Posterior vena cava (tissue), 2 donors: ENCODE measurements at places on chromosomes 5 and 9.

- DNase-seq: no peak
Measured at GRCh38 chr9:75483636-75484035, 395.3 kb downstream of the OSTF1 start.

DNA sequence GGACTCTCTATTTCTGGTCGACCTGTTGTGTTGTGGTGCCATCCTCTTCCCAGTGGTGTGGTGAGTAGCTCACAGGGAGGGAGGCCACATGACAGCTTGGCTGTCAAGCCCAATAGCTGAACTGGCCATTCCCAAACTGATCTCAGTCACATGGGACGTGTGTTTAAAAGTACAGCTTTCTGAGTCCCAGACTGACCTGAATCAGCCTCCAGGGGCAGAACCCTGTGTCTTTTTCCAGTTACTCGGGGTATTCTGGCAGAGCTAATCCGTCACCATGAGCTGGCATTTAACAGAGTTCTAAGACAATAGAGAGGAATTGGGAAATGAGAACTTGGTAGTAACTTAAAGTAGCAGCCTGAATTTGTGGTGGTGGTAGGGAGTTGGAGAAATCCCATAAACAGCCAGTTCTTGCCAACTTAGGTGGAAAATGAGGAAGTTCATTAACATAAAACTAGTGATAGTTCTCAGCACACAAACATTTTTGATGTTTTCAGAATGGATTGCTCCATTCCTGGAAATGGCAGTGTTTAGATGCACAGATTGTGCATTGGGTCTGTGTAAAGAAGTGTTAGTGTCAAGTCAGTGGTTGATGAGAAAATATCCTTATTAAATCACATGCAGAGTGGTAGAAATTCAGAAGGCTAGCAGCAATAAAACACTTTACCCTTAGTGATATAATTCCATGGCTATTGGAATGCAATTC lies 50.9 kb downstream of the GPR107 start:
- no peak for DNase-seq

GRCh38 chr9:38435521-38435920 lies 11.3 kb upstream of the IGFBPL1 start:
- no peak for DNase-seq

GRCh38 chr5:161660806-161661205 lies 24.7 kb upstream of the GABRA6 start:
- DNase-seq: peak; percentile 73

DNA sequence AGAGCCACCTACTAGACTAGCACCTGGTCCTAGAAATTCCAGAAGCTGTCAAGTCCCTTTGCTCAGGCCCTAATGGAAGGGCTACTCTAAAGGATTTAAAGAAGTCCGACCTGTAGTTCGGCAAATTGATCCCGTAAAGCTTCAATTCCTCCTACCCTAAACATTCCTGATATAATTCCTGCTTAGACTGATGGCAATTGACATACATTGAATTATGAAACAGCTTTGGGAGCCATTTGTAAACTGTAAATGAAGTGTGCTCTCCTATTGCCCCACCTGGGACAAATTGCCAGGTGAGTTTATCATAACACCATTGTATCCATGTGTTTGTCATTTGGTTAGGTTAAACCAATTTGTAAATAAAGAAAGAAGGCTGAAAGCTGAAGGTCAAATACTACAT lies 104.4 kb downstream of the EGFLAM start:
- DNase-seq: no peak

GRCh38 chr9:94277885-94278536 lies 18.9 kb downstream of the ZNF169 start:
- DNase-seq: no peak

GRCh38 chr9:126366366-126367011 lies 39.9 kb downstream of the MVB12B start:
- DNase-seq: no peak

DNA sequence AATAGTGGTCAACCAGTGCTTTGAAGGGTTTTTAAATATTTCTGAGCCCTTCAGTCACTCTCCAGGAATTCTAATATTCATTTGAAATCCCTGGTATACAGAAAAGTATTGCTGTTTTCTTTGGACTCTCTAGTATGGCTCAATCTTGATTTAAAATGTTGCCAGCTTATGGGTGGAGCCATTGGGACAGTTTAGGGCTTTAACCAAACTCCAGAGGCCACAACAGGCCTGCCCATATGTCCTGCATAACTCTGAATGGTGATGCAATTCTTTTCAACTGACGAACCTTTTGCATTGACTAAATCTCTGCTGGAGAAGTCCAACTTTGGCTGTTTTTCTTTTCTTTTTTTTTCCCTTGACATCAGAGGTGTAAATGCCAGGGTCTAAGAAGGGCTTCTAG lies 10.3 kb upstream of the ANKHD1 start:
- no peak for DNase-seq

GRCh38 chr5:14486486-14486885 lies 95.1 kb upstream of the OTULINL start:
- no peak for DNase-seq

GRCh38 chr5:81703840-81704239 lies 47.1 kb downstream of the SSBP2 start:
- no peak for DNase-seq

DNA sequence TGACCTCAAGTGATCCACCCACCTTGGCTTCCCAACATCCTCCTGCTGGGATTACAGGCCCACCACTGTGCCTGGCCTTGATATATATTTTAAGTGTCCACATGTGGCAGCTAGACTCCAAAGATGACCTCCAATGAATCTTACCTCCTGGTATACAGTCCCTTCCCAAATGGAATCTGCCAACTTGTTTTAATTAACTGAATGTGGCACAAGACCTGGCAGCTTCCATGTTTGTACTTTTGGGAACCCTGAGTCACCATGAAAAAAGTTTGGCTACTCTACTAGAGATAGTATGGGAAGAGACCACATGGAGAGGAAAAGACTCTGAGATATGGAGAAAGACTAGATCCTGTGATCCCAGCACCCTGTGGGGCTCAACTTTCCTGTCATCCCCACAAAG lies 42.5 kb downstream of the CCL28 start:
- DNase-seq: no peak

GRCh38 chr5:137071931-137072330 lies 427.2 kb downstream of the SPOCK1 start:
- DNase-seq: no peak

GRCh38 chr9:116516456-116516855 lies 170.6 kb upstream of the TRIM32 start:
- DNase-seq: no peak

- no peak for DNase-seq
Measured at GRCh38 chr9:357560-357959, 142.9 kb downstream of the DOCK8 start.

GRCh38 chr9:38622288-38622674 lies 1.9 kb upstream of the ANKRD18A start:
- DNase-seq: peak; percentile 80

GRCh38 chr9:133665096-133665495 lies 28.9 kb downstream of the DBH start:
- DNase-seq: no peak

DNA sequence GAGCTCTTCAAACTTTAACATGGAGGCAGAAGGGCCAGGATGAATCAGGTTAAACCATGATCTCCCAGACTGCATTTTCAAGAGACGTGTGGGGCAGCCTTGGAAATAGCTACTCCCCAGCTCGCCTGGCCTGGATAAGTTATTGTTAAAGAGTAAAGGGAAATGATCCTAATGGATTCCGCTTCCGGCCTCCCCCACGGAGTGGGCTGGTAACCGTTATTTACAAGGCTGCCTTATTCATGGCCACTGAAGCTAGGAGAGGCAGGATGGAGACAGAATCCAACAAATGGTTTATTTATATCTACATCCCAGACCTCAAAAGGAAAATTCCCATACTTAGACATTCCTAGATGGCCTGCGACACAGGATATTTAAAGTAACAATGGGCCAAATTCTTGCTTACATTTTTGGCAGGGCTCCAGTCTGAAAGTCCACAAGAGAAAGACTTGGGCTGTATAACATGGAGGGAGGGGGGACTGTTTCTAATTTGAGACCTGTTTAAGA lies 27.9 kb downstream of the SPRY4 start:
- no peak for DNase-seq

GRCh38 chr9:129878291-129878690 lies 43.0 kb downstream of the USP20 start:
- no peak for DNase-seq

DNA sequence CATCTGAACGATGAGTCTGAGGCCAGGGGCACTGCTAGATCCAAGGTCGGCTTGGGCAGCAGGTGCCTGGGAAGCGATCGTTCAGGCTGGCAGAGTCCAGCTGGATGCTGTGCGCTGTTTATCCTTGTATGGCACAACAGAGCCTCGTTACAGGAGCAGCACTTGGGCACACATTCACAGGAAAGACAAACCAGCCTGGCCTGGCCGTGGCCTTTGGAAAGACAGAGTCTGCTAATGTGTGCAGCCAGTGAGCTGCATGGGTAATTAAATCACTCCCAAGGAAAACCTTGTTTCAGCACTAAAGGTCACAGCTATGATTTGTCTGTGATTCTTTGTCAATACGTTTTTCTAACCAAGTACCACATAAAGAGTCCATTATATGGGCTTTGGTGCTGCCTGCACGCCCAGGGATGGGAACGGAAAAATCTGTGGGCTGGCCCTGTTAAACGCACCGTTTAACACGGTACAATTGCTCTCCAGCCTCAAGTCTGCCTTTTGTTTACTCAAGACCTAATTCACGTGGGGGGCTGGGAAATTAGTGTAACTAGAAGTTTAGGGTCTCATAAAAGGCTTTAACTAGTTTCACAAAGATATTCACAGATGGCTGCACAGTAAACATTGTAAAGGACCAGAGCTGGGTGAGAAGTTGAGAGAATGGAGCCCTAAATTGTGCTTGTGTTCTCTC lies 509.3 kb downstream of the KDM4C start:
- no peak for DNase-seq

- no peak for DNase-seq
Measured at GRCh38 chr9:114968671-114969070, 38.3 kb upstream of the TNFSF8 start.

GRCh38 chr5:113447498-113448050 lies 12.8 kb upstream of the TSSK1B start:
- no peak for DNase-seq

DNA sequence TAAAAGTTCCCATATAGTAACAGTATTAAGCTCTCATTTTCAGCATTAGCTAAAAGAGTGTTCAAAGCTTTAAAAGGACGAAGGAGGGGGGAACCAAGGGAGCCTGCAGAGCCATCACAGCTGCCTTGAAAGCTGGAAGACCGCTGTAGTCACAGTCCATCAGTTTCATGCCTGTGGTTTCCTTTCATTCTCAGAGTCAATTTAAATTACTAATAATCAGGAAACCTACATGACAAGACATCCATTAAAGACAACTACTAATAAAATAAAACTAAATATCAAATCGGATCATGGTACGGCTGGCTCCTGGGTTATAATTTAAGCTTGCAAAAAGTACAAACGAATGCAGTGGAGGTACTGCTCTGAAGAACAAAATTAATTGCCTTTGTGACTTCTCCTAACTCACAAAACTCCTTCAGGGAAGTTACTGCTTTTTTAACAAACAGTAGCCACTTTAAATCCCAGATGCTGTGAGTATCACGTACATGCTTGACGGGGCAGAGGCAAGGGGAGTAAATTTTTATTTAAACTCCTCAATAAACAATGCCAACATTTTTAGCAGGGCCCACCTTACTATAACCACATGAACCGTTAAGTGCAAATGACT lies 213.5 kb downstream of the DENND1A start:
- no peak for DNase-seq

- no peak for DNase-seq
Measured at GRCh38 chr5:89303033-89303480, 420.1 kb upstream of the MEF2C start.

- no peak for DNase-seq
Measured at GRCh38 chr5:85140471-85140870, 755.8 kb upstream of the EDIL3 start.
